NCI-H226 (cell line): ENCODE measurements at places on chromosomes 1 and 21.

DNA sequence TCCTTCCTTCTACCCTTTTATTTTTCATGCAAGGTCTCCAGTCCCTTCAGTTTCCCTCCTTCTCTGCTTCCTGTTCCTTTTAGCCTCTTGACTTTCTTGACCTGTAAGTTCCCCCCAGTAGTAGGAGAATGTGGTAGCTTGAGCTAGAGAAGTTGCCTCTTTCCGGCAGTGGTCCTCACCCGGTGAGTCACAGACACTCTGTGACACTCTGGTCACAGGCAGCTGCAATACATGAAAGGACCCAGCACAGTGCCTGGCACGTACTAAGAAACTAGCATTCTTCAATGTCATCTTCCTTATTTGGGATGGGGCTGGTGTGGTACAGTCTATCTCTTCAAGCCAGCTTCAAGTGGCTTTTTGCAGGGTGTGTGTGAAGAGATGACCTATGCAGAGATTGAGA, 16.0 kb downstream of the PFKFB2 start:
- DNase-seq, result no peak

DNA sequence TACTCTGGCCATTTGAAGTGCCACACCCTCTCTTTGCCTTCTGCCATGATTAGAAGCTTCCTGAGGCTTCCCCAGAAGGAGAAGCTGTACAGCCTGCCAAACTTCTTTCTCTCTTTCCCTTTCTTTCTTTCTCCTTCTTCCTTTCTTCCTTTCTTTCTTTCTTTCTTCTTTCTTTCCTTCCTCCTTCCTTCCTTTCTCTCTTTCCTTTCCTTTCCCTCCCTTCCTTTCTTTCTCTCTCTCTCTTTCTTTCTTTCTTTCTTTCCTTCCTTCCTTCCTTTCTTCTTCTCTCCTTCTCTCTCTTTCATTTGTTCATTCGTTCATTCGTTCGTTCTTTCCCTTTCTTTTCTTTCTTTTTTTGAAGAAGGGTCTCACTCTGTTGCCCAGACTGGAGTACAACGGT, 931.0 kb downstream of the TTLL7 start:
- no peak for DNase-seq

DNA sequence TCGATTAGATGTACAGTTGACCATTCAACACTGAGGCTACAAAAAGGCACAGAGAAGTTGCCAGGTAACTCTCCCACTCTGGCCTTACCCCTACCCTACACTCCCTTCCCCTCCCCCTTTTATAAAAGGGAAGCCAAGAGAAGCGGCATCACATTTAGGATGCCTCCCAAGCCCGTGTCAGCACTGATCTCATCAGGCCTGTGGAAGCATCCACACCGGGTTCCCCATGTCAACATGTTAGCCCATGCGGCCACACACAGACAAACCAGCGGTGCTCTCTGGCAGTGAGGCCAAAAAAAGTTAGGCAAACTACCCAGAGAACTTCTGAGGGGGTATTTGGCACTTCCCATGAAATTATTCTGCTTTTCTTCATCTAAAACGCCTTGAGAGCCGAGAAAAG, 29.9 kb downstream of the BCAR3 start:
- DNase-seq, result no peak

GRCh38 chr1:216907100-216907499, 183.9 kb upstream of the ESRRG start:
- DNase-seq, result no peak

DNA sequence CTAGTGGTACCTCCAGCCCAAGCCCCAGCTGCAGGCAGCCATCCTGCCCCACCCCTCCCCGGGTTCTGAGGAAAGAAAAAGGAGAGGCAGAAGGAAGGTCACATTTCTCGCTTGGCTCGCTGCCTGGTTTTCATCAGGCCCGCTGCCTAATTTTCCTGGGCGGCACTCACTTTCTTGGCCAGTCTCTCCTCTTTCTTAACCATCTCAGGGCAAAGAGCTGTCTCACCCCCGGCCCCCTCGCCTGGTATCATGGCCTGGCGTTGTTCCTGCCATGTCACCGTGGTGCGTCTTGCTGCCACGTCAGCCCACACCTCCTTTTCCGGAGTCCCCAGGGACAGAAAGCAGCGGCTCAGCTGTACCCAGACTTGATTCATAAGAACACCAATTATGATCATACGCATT, 26.6 kb upstream of the CASZ1 start:
- DNase-seq, result no peak

DNA sequence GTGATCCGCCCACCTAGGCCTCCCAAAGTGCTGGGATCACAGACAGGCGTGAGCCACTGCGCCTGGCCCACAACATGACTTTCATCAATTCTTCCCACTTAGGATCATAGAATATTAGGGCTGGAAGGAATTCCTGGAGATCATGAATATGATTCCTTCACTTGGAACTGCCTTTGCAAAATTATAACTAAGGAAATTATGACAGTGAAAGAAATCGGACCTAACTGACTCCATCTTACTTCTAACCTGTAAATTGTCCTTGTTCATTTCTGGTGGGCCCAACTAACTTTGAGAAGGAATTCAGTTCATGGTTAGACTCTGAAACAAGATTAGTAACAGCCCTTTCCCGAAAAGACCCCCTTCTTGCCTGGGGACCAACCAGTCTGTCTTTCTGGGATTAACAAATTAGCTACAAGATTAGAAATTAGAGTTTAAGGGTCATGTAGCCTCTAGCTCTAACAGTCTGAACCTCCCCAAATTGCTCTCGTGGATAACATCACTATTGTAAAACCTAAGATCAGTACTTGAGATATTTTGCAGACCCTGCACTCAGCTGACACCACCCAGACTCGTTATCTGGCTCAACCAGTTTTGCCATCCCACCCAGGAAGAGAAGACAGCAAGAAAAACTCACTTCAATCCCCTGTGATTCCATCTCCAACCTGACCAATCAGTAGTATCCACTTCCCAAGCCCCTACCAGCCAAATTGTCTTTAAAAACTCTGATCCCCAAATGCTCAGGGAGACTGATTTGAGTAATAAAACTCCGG, 14.7 kb downstream of the ZBTB8OS start:
- DNase-seq, result no peak

GRCh38 chr1:192793983-192794767, 14.7 kb upstream of the RGS2 start:
- DNase-seq, result peak; percentile 61

GRCh38 chr1:59317343-59317742, 20.4 kb downstream of the FGGY start:
- DNase-seq, result no peak

DNA sequence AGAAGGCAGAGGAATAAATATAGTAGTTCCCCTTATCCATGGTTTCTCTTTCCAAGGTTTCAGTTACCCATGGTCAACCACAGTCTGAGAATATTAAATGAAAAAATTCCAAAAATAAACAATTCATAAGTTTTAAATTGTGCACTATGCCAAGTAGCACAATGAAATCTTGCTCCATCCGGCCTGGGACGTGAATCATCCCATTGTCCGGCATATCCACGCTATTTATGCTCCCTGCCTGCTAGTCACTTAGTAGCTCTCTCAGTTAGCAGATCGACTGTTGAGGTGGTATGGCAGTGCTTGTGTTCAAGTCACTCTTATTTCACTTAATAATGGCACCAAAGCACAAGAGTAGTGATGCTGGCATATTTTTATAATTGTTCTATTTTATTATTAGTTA, 58.6 kb upstream of the ARHGAP29 start:
- no peak for DNase-seq

- peak; percentile 95 for DNase-seq
Observed at GRCh38 chr1:151516031-151516511, 4.9 kb downstream of the CGN start.

GRCh38 chr1:3729594-3730542, 22.4 kb upstream of the CCDC27 start:
- no peak for DNase-seq

- no peak for DNase-seq
Observed at GRCh38 chr21:31752352-31752751, 20.4 kb upstream of the SCAF4 start.

DNA sequence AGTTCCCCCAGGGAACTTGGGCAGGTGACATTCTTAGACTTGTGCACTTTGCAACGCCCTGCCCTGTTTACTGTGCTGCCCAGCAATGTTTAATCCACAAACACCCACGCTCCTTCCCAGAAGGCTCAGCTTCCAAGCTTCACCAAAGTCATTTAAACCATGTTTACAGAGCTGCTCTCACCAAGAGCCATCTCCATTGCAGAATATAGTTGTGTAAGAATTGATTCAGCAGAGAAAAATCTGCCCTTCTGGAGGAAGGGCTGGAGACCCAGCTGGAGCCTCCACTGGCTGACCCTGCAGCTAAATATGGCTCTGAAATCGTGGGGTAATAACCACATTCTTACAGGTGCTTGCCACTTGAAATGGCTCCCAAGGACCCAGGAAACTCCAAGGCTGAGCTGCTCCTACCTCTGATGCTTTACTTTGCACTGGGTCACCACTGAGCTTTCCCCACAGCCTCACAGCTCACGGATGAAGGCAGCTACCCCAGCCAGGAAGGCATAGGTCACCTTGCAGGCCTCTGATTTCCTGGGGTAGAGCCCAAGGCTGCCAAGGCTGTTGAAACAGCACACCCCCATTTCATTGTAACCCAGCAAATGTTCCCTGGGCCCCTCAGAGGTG, 8.7 kb downstream of the CAPN2 start:
- no peak for DNase-seq
